ENCODE measurements at places on chromosomes 6 and 20.

GRCh38 chr6:133326584-133326983 is 85.4 kb downstream of the EYA4 start:
- no peak for DNase-seq

DNA sequence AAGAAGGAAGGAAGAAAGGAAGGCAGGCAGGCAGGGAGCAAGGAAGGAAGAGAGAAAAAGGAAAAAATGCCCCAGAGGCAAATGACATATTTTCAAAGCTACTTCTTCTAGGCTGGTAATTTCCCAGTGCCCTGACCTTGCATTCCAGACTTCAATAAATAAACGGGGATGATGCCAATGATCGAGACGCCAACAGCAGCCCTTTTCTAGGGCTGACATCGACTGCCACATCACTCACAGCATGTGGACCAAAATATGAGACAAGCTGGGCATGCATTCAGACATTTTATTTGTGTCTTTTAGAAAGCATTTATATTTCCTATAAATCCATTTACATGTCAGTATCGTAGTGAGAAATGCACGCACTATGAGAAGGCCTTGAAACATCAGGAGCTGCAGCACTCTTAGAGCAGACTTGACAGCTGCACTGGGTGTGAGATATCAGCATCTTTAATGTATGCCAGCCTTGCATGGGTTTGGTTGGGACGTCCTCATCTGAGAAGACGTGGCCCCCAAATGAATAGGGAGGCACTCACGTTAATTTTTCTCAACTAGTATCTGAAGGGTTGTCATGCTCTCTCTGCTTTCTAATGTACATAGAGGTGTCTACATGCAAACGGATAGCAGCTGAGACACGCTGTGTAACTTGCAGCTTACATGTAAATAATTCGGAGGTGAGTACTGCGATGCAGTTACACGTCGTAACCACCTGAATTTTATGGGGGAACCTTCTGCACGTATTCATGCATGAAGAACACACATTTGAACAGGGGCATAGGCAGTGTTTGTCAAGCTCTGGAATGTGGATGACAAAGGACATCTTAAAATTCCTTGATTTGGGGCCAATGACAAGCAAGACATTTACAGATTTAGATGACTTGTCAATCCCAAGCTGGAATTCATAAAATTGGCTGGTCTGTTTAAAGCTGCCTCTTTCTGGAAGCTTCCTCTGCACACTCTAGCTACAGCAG is 149.1 kb upstream of the AGPAT4 start:
- no peak for DNase-seq

DNA sequence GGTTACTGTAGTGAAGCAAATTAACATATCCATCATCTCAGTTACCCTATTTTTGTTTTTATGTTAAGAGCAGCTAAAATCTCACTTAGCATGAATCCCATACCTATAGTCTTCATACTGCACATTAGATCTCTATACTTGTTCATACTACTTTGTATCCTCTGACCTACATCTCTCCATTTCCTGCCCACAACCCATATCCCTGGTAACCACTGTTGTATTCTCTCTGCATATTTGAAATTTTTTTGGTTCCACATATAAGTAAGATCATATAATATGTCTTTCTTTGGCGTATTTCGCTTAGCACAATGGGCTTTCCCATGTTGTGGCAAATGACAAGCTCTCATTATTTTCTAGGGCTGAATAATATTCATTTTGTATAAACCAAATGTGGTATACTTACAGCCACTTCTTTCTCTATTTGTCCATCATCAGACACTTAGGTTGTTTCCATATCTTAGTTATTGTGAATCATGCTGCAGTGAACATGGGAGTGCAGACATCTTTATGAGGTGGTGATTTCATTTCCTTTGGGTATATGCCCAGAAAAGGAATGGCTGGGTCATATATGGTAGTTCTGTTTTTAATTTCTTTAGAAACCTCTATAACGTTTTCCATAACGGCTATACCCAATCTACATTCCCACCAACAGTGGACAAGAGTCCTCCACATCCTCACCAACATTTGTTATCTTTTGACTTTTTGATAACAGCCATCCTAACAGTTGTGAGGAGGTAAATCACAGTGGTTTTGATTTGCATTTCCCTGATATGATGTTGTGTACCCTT is 39.8 kb downstream of the BACH2 start:
- DNase-seq = no peak

- DNase-seq = no peak
Measured at GRCh38 chr6:19137505-19137904, 699.7 kb upstream of the ID4 start.

GRCh38 chr6:52399511-52400312 is 20.4 kb upstream of the EFHC1 start:
- no peak for DNase-seq

DNA sequence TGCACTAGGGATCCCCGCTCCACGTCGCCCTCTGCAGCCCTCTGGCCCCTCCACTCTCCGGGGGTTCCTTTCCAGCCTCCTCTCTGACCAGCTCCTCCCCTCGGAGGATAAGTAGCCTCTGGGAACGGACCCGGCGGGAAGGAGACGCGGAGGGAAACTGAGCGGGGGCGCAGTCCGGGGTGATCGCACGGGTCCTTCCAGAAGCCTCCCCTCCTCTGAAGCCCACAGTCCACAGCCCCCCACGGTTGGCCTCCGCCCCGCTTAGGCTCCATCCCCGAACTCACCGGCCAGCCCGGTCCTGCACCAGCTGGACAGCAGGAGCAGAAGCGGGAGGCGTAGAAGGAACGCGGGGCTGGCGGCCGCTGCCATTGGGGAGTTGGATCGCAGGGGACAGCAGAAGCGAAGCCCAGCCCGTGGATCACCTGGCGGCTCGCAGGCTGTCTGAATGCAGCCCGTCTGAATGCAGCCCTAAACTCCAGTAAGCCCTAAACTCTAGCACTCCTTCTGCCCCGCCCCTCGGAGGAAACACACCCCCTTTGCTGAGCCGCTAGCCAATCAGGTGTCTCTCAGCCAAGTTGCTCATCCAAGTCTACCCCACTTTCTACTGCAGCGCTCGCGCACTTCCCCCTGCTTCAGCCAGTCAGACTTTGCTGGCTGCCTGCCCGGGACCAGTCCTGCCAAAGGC is at the start of gene RAET1G:
RAET1G (minus strand) TSS at position 480 of the 685 bp plus-strand sequence; CDS start at position 369, 111 bp downstream.
- DNase-seq = peak; percentile 57

All from C1 segment of cervical spinal cord (tissue), 14 donors.